Peyer's patch (tissue), 4 donors: ENCODE measurements at places on chromosomes 6 and 20.

DNA sequence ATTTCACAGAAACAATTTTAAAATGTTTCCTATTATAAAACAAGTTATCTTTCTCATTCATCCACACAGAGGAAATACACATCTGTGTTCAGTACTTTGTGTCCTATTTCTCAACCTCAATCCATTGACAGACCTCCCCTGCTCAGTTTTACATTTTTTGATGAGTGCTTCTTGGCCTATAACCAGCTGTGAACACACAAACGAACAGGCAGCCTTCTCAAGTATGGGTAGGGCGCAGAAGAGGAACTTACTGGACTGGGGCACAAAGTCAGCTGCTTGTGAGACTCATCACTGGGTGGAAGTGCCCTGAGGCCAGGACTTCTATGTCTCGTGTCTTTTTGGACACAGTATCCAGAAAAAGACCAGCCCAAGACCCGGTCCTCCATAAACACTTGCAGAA is 2.8 kb downstream of the RPS6KA2 start:
- DNase-seq = no peak

- DNase-seq = no peak
These were observed 1.1 kb downstream of the NDRG3 start for GRCh38 chr20:36744764-36745191.

GRCh38 chr6:5515200-5515599 is 253.9 kb downstream of the FARS2 start:
- DNase-seq = no peak

GRCh38 chr6:15653581-15653980 is 9.2 kb downstream of the DTNBP1 start:
- no peak for DNase-seq

DNA sequence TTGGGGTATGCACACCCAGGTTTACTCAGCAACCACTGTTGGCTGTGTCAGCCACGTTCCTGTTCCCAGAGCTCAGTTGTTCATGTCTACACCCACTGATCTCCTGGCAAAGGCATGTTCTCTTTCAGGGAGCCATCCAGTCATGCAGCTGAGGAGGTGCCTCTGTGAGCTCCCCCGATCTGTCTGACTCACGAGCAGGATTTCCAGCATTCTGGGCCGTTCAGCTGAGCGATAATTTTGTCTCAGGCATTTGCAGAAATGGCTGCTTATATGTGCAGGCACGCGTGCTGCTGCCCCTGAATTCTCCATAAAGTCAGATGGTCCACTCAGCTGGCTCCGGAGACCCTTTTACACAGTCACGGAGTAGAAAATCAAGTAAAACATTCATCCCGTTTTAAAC is 78.4 kb upstream of the IYD start:
- DNase-seq = no peak

GRCh38 chr6:94278146-94278545 is 858.8 kb upstream of the EPHA7 start:
- DNase-seq = no peak

DNA sequence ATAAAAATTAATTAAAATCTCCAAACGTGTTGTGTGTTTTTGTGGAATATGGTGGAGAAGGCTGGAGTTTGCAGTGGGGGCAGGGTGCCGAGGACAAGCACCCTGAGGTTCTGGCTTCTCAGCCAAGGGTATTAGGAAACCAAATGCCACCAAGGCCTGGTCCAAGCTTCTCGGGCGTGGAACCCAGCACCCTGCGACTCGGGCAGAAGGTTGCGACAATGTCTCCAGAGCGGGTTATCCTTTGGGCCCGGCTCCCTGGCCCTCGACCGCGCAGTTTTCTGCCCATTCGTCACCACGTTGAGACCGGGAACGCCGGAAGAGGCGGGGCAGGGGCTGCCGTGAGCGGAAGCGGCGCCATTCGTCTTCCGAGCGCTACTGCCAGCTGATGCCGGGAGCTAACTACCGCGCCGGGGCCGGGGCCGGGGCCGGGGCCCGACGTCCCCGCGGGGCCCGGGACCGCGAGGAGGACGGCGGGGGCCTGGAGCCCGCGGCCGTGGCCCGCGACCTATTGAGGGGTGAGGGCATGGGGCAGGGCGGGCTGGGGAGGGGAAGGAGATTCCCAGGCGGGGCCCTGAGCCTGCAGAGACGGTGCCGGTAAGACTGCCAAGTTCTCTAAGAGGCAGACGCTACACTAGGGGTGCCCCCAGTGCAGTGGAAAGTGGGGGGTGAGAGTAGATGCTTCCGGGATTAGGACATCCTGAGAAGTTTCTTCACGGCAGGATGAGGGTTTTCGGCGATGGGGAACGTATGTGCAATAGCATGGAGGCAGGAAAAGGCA is at the start of gene RRP36:
TSS of gene RRP36 (plus strand) at position 354 of the 778 bp plus-strand sequence. CDS start at position 386, 32 bp downstream.
- DNase-seq = peak; percentile 88

- DNase-seq = no peak
These were observed 25.0 kb downstream of the ANGPT4 start for GRCh38 chr20:891058-891705.

DNA sequence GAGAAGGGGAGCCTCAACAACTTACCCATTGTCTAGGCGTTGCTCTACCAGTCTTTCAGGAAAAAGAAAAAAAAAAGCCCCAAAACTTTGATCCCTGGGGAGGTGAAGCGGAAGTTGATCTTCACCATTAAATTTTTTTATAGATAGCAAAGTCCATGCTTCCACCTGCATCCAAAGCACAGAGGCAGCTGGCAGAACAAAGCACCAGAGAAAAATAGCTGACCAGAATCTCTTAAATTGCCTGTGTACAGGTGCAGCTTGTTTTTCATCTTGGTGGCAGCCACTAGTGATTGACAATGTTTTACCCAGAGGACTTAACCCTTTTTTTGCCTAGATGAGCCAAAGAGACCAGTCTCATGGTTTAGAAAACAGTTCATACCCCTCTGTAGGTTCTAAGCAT is 86.0 kb downstream of the MYB start:
- DNase-seq = no peak
